Left lung (tissue), 14 donors: ENCODE measurements at places on chromosomes 4 and X. TPM values are rescaled to one million over a fixed set of nuclear protein-coding genes. Genes with fewer than 3 reads are reported as not detected.

DNA sequence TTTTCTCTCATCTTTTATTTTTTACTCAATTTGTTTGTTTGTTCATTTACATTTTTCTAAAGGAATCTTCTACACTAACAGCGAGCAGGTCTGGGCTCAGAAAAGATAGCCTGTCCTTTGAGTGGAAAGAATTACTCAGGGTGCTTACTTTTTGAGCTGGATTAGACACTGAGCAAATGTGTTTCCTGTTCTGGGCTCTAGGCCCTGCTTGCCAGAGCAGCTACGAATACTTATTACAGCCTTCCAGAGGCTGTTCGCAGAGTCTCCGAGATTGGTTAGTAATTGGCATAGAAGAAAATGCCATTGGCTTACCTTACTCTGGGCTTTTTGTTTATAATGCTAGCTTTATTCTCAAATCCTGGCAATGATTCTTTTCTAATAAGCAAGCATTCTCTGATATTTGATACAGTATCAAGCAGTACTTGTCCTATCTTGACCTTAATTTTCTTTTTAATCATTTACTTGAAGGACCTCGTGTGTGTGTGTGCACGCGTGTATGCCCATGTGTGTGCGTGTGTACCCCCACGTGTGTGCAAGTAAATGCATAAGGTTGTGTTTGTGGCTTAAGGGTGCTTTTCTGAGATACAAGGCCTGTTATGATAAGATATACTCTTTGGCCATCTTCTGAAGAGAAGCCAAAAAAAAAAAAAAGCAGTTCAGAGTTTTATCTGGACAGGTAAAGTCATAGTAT lies 76.2 kb upstream of the GRXCR1 start:
- no peak for DNase-seq

Gene HSFX1
- 1.2 TPM for total RNA-seq

Gene USP27X
- 3.5 TPM for total RNA-seq

Gene WDR17
- 4.3 TPM for total RNA-seq

- DNase-seq, result no peak
Observed at GRCh38 chr4:118752551-118752950, 67.4 kb downstream of the METTL14 start.

DNA sequence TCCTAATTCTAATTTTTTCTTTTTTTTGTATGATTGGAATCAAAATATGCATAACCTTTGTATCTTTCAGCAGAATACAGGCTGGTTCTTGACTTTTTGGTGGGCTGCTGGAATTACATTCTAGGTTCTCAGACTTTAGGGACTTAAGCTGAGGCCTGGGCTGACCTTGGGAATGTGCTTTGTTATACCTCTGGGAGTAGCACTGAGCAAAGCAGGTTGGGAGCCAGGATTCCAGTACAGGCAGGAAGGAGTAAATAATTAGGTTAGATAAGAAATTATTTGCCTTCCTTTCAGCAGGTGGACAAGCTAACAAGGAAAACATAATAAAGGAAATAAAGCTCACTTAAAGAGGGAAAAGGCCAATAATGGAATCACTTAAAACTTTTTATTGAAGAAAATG lies 49.9 kb upstream of the SLC4A4 start:
- no peak for DNase-seq

Gene CTAG1A
- total RNA-seq, result not detected

Gene CDS1
- total RNA-seq, result 22.4 TPM
